ENCODE measurements at places on chromosomes 5 and 9.

DNA sequence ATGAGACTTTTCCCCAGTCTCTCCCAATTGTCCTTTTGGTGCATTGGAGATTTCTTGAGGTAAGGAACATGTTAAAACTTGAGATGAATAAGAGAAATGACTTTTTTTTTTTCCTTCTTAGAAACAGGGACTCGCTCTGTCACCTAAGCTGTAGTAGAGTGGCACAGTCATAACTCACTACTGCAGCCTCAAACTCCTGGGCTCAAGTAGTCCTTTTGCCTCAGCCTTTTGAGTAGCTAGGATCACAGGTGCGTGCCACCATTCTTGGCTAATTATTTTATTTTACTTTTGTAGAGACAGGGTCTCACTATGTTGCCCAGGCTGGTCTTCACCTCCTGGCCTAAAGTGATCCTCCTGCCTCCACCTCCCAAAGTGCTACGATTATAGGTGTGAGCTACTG is 25.9 kb downstream of the CDC42SE2 start:
- DNase-seq = no peak

DNA sequence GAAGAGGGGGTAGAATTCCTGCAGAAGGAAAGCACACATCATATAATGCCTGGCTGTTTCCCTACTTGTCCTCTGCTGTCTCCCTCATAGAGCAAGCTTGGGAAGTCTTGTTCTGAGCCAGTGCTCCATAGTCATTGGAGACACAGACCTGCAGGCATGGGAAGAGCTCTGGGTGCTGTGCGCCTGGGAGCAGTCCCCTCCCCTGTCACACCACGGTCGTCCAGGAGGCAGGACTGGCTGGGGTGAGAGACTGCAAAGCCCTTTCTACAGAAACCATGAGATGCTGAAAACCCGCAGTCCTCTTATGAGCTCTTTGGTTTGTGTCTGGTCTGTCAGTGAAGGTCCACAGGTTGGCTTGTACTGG is 64.6 kb downstream of the GPR21 start:
- DNase-seq = no peak

- no peak for DNase-seq
Measured at GRCh38 chr5:34690301-34690700, 34.2 kb downstream of the RAI14 start.

DNA sequence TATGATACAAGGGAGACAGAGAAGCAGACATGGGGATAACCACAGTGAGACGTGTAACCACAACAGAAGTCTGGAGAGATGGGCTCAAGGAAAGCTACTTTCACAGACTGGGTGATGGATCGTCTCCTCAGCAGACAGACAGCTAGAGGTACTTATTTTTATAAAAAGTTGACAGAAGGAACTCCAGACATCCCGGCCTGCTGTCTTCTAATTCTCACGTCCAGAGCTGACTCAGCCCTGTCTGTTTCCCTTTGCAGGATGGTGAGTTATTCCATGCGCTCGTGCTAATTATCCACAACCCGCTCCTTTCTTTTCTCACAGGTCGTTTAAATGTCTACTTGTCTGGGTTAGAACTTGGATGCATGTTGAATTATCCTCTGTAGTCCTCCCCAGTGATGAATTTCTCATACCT is 304.5 kb downstream of the CWC27 start:
- DNase-seq = no peak

DNA sequence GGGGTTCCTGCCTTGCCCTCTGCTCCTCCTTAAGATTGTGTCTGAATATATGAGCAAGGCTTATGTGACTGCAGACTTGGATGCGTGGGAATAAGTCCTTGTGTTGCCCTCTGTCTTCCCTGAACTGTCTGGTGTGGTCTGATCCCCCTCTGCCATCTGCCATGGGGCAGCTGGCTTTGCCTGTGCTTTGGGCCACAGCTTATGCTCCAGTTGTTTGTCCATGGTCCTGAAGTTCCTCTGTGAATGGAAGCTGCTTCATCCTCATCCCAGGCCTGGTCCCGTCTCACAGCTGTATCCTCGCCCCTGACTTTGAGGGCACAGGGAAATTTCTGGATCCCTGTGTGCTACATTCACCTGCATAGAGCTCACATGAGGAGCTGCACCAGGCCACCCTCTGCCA is 14.7 kb downstream of the IL31RA start:
- DNase-seq = peak; percentile 10

- no peak for DNase-seq
Measured at GRCh38 chr5:173602423-173602822, 14.0 kb downstream of the BOD1 start.

DNA sequence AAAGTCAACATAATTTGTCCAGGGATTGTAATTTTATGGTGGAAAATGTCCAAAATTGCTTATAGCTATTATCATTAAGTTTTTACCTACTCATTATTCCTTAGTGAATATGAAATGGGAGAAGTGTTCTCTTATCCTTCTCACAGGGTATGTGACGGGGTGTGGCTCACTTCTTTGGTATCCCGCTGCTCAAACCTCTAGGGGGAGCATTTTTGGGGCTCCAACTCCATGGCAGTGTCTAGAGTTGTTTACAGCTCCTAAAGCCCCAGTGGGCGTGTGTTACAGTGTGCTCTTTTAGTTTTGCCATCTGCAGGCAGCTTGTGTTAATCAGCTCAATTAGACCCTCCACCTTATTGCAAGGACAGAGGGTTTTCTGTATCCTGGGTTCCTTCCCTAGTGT is 89.4 kb downstream of the CDKN2A start:
- peak; percentile 11 for DNase-seq
